ENCODE measurements at places on chromosomes 3 and 15.

DNA sequence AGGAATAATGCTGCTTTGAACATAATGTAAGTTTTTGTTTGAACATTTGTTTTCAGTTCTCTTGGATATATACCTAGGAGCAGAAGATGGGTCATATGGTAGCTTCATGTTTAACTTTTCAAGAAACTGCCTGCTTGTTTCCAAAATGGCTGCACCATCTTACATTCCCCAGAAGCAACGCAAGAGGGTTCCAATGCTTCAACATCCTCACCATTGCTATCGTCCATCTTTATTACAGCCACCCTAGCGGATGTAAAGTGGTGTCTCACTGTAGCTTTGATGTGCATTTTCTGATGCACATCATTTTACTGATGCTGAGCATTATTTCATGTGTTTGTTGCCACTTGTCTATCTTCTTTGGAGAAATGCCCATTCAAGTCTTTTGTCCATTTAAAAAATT is 46.4 kb upstream of the GATA2 start:
- no peak for DNase-seq

DNA sequence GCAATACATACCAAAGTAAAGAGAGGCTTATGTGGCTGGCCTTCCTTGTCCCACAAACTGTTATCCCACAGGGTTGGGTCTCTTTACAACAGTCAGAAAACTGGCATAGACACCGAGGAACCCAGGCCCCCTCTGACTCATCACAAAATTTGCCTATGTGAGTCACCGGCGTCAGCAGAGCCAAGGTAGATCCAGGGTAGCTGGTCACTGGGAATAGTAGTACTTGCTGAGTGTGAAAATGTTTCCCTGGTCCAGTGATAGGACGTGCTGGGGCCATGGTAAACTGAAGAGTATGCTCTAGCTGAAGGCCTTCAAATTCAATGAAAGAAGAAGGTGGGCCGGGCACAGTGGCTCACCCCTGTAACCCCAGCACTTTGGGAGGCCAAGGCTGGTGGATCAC is 27.1 kb upstream of the SKIL start:
- DNase-seq: no peak

DNA sequence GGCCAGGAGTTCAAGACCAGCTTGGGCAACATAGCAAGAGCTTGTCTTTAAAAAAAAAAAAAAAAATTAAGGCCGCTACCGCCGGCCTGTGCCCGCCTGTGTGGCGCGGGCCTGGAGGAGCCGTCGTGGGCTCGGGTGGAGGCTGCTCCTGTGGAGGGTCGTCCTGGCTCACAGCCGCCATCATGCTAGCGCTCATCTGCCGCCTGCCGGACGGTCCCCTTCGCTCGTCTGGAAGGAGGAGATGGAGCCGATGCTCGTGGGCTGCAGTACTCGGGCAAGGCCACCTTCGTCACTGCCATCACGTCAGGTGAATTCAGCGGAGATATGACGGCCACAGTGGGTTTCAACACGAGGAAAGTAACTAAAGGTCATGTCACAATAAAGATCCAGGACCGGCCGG is 37.4 kb downstream of the TFRC start:
- no peak for DNase-seq

- no peak for DNase-seq
Measured at GRCh38 chr3:151293127-151293526, 14.8 kb upstream of the P2RY14 start.

GRCh38 chr3:10437272-10437994 is 68.0 kb downstream of the ATP2B2 start:
- DNase-seq: no peak

DNA sequence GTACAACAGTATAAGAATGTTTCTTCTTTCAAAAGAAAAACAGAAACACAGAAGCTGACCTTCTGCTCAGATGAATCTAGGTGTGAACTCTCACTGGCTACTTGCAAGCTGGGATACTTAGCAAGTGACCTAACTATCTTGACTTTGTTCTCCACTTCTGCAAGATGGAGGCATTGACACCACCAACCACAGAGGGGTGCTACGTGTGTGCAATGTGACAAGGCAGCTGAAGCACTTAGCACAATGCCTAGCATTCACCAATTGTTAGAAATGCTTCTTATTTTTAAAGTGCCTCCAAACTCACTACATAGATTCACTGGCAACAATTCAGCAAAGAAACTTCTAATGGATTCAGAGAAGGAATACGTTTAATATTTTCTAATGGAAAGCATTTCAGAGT is 331.4 kb upstream of the WNT5A start:
- no peak for DNase-seq

GRCh38 chr3:58351920-58352319 is 19.2 kb downstream of the PXK start:
- DNase-seq: no peak

DNA sequence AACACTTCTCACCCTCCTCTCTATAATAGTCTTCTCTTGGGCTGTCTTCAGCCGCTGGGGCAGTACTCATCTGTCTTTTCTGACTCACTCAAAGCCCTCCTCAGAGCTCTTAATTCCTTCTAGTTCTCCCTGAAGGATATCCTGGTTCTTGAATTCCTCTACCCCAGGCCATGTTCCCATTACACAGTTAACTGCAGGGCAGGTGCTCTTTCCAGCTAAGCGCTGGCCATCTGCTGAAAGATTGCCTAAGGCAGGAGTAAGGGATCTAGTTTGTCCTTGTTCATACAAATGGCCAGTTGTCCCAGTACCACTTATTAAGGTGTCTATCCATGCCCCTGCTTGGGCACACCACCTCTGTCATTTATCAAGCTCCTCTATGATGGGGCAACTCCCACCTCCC is 10.2 kb upstream of the SPG11 start:
- DNase-seq: no peak

DNA sequence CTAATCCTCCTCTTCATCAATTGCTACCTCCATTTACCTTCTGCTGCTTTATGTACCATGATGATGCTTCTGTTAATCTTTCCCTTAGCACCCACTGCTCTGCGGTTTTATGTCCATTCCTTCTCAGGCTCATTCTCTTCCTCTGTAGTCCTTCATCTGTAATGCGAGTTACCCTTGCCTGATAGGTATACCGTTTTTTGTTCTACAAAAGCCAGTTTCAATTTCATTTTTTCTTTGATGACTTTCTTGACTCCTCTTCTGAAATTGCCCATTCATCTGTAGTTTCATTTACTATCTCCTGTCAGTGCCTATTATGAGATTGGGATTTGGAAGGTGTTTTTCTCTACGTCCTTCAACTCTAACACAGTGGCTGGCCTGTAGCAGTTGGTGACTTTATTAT is 445.9 kb upstream of the ZNF717 start:
- no peak for DNase-seq

DNA sequence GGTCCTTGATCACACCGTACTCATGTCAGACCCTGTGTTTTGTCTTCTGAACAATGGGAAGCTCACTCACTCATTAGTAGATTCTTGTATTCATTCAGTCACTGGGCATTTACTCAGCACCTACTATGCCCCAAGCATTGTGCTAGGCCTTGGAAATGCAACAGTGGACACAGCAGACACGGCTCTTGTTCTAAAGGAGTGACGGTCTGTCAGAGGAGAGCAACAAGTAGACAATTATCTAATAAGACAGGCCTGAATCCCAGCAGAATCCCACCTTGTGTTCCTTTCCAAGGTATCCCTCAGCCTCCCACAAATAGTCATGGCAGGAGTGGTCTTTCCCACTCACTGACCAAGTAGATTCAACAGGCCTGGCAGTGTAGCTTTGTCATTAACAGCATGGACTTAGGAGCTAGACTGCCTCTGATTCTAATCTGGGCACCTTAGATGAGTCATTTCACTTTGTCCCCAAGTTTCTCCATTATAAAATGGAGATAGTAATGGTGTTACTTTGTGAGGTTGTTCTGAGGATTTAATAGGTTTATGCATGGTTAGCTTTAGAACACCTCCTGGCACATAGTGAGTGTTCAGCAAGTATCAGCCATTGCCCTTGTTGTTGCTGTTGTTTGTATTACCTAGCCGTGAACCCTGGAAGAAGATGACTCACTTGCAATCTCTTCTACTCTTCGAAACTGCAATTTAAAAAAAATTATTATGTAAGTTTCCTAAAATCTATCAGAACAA is 69.1 kb downstream of the SSUH2 start:
- DNase-seq: no peak

GRCh38 chr3:52238193-52238760 is 681 bp downstream of the TWF2 start:
- no peak for DNase-seq

GRCh38 chr3:79310016-79310415 is 457.8 kb downstream of the ROBO1 start:
- DNase-seq: no peak

DNA sequence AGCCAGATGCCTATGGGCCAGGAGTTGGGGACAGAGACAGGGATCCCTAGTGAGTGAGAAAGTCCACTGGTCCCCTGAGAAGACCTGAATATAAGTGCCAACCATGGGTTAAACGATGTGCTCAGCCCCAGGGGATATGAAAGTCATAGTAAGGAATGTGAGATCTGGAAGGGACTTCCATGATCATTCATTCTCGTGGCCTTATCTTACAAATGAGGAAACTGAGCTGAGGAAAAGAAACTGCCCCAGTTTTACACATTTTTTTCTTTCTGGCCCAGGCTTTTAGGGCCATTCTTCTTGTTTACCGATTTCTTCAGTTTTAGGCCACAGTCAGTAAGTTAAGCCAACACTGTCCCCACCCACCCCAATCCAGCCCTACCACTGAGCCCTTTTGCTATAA is 11.1 kb downstream of the CD80 start:
- no peak for DNase-seq

DNA sequence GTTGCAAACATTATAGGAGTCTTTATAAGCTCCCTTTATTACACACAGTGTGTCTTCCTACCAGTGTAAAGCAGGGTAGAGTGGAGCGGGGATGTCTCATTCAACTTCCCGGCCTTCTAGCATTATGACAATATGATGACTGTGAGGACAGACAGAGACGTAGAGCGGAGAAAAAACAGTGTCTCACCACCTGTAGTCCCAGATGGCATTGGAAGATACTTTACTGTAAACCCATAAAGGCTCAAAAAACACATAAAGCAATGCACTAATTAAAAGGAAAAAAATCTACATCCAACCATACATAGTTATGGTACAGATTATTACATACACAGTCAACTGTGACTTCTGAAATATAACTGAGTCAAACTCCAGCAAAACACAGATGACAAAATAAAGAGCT is 383.7 kb downstream of the MAGI1 start:
- DNase-seq: no peak

- DNase-seq: no peak
Measured at GRCh38 chr15:39584266-39584659, 3.4 kb downstream of the THBS1 start.

GRCh38 chr15:32986147-32986546 is 208.4 kb downstream of the FMN1 start:
- no peak for DNase-seq

GRCh38 chr15:99435877-99436541 is 129.8 kb upstream of the MEF2A start:
- DNase-seq: no peak

GRCh38 chr3:139534992-139535879 is 4.3 kb downstream of the RBP1 start:
- no peak for DNase-seq

- no peak for DNase-seq
Measured at GRCh38 chr3:8357859-8358258, 143.8 kb upstream of the LMCD1 start.

DNA sequence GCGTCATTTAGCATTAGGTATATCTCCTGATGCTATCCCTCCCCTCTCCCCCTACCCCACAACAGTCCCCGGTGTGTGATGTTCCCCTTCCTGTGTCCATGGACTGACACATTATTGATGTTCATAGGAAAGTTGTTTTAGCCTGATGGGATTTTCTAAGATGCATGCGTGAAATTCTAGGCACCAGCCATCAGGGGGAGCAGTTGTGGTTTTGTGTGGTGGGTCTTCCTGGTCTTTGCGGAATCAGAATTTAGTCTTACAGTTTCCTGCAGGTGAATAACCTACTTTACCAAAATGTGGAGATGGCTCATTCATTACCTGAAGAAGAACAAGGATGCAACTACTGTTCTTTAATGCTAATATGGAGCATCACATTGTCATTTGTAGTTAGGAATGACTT is 455.0 kb upstream of the THBS1 start:
- DNase-seq: peak; percentile 47

GRCh38 chr3:197022405-197023231 is 7.0 kb downstream of the MELTF start:
- DNase-seq: no peak

GRCh38 chr3:183061391-183062172 is 37.7 kb downstream of the MCCC1 start:
- DNase-seq: no peak

- DNase-seq: no peak
Measured at GRCh38 chr3:189322339-189322738, 150.6 kb downstream of the TPRG1 start.

DNA sequence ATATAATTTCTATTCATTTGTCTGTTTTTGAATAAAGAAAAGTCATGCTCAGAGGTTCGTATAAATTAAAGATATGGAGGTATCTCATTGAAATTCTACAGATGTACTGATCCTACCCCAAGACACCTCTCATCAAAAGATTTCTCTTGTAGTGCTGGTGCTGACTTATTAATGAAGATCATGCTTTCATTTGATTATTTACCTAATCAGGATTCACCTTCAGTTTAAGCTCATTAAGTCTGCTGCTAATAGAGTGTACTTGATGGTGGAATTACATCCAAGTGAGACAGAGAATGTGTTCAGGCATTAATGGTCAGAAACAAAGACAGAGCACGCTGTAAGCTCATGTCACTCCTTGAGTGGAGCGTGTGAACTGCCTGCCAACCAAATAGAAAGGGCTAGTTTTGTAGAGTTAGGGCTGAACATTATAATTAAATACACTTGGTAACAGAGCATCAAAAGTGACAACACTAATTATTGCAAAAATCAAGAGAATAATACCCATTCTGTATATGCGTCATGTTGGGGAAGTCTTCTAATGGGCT is 45.5 kb downstream of the KBTBD12 start:
- DNase-seq: no peak

DNA sequence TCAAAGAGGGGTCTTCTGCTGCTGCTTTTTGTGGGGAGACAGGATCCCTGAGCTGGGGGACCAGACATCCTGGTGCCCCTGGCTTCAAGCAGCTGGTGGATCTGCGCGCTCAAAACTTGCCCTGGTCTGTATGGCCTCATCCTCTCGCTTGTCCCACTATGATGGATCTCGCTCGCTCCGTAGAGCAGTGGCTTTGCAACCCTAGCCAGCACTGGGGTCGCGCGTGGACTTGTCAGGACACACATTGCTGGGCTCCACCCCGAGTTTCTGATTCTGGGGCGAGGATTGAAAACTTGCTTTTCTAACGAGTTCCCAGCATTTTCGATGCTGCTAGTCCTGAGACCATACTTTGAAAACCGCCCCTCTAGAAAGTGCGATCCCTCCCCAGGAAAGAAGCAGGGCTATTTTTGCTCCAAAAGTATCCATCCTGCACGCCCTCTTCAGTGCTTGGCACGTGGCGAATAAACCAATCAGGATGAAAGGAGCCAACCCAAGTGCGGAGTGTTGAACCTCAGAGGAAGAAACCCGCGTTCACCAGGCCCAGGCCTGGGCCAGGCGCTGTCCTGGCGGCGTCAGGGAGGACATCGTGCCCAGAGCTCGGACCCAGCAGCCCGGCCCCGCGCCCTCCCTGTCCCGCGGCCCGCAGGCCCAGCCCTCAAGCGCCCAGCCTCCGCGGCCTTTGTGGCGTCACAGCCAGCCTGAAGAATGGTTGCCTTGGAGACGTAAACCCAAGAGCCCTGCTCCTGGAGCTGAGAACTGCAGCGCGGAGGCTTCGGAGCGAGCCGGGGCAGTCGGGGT is at the start of gene CFAP100:
Gene CFAP100, plus strand, starts transcription at position 731 of the 798 bp plus-strand sequence. CDS start 1,092 bp downstream, outside the sequence.
- peak; percentile 72 for DNase-seq

Data from endothelial cell (in vitro differentiated cells).